ENCODE measurements at places on chromosomes 12 and 14. TPM values are rescaled to one million over a fixed set of nuclear protein-coding genes. Genes with fewer than 3 reads are reported as not detected.

The PTPRR gene
- total RNA-seq = 0.45 TPM

The LRRK2 gene
- total RNA-seq = 42.0 TPM

The ESRRB gene
- 0.52 TPM for total RNA-seq

DNA sequence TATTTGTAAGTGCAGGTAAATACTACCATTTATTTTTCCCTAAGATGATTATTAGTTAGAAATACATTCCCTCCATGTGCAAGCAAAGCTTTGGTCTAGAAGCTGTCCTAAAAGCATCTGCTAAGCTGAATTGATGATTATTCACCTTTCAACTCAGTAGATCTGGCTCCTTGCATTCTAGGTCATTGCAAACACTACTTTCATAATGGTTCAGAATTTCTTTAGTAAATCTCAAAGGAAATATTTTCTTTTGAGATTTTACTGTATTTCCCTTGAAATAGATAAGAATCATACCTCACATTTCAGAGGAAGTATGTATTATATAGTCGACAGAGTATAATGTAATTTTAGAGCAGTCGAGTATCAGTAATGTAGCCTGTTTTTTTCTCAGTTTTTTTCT, 2.4 kb downstream of the ETNK1 start:
- H3K36me3 ChIP-seq = no peaks in the 10 kb centered on the region
- no peaks in the 10 kb centered on the region for H3K27me3 ChIP-seq
- DNase-seq = no peak
- no peak overlapping the region for H3K4me3 ChIP-seq
- H3K27ac ChIP-seq = no peak overlapping the region

The MVK gene
- 12.4 TPM for total RNA-seq

The TEX22 gene
- 2.1 TPM for total RNA-seq

DNA sequence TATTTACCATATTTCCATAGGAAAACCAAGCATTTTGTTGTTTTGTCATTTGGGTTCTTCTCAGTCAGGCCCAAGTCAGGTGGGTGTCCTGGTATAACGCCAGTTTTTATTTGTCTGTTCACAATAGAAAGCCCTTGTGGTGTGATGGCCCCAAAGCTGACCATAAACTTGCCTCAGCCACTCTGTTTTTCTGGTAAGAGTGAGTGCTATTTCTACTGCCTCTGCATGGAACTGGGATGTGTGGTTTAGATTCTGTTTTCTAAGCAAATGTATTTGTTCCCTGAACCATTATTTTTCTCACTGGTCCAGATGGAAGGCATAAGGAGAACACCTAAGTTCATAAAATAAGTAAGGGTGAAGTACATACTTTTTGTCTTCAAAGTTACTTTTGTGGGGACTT, 1.8 kb upstream of the SSPN start:
- no peaks in the 10 kb centered on the region for H3K36me3 ChIP-seq
- no peaks in the 10 kb centered on the region for H3K27me3 ChIP-seq
- H3K4me1 ChIP-seq = no peaks in the 10 kb centered on the region
- no peak overlapping the region for H3K4me3 ChIP-seq
- DNase-seq = no peak

- no peak for DNase-seq
- H3K4me1 ChIP-seq = no peaks in the 10 kb centered on the region
- no peaks in the 10 kb centered on the region for H3K36me3 ChIP-seq
- H3K27ac ChIP-seq = no peak overlapping the region
Measured at GRCh38 chr14:61296719-61297502, 15.8 kb upstream of the TMEM30B start.

DNA sequence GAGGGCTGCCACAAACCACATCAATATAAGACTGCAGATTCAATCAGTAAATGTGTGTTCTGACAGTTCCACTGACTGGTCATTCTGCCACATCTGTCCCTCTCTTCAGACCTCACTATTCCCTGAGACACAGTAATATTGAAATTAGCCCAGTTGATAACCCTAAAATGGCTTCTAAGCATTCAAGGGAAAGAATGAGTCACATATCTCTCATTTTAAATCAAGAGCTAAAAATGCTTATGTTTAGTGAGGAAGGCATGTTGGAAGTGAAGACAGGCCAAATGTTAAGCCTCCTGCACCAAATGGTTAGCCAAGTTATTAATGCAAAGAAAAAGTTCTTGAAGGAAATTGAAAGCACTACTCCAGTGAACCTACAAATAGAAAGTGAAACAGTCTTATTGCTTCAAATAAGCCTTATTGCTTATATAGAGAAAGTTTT, 24.5 kb upstream of the KIF21A start:
- no peaks in the 10 kb centered on the region for H3K27me3 ChIP-seq
- no peak for DNase-seq
- H3K36me3 ChIP-seq = no peaks in the 10 kb centered on the region
- no peak overlapping the region for H3K27ac ChIP-seq

The KRT73 gene
- not detected for total RNA-seq

- no peaks in the 10 kb centered on the region for H3K4me1 ChIP-seq
- no peak for DNase-seq
- no peak overlapping the region for H3K4me3 ChIP-seq
- H3K27ac ChIP-seq = no peak overlapping the region
- H3K36me3 ChIP-seq = no peaks in the 10 kb centered on the region
Measured at GRCh38 chr14:80695869-80696268, 245.7 kb downstream of the CEP128 start.

GRCh38 chr12:57624441-57625220, 8.4 kb downstream of the B4GALNT1 start:
- no peak overlapping the region for H3K27ac ChIP-seq
- no peaks in the 10 kb centered on the region for H3K4me1 ChIP-seq
- no peaks in the 10 kb centered on the region for H3K36me3 ChIP-seq
- no peak overlapping the region for H3K4me3 ChIP-seq

GRCh38 chr14:71675900-71676287, 256.3 kb upstream of the RGS6 start:
- H3K27me3 ChIP-seq = no peaks in the 10 kb centered on the region
- no peaks in the 10 kb centered on the region for H3K36me3 ChIP-seq
- no peak overlapping the region for H3K27ac ChIP-seq

The KITLG gene
- 19.1 TPM for total RNA-seq

GRCh38 chr14:95190346-95190840, 33.1 kb upstream of the DICER1 start:
- H3K4me1 ChIP-seq = no peaks in the 10 kb centered on the region
- H3K4me3 ChIP-seq = no peak overlapping the region
- no peak for DNase-seq

Measured in aorta (tissue), 5 donors.